ENCODE measurements at places on chromosomes 2 and 18.

DNA sequence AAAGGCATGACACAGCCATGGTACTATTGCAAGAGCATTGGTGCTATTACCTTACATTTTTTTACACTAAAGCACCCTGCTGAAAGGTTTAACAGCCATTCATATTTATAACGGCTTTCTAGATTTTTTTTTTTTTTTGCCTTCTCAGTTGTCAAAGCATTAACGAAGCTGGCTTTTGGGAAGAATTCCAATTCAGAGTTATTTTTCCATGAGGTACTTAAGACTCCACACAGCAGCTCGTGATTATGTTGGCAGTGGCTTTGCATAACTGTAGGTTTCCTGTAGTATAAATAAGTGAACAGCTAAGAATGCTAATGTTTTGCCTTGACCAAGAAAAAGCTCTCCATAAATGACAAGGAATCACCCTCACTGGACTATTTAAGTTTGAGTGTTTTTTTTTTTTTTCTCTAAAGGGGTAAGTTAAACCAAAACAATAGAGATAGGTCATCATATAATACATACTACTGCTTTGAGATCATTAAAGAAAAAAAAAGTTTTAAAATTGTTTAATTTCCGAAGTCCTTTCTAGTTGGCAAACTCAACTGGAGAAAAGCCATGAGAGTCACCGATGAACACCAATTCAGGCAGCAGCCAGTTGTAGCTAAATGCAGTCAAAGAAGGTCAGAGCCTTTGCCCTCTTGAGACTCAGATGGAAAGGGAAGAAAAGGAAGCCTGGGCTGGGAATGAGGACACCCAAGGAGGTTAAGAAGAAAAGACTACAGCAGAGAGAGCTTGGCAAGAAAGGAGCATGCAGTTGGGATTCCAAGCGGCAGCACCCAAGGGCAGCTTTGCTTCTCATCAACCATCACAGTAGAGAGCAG lies 187.4 kb upstream of the NCKAP5 start:
- DNase-seq = no peak

GRCh38 chr18:72866901-72867745 lies 664 bp downstream of the NETO1 start:
- DNase-seq = peak; percentile 11

GRCh38 chr2:120963997-120964705 lies 228.5 kb downstream of the GLI2 start:
- DNase-seq = no peak

GRCh38 chr2:38554973-38555595 lies 47.6 kb downstream of the HNRNPLL start:
- DNase-seq = no peak

GRCh38 chr2:119489232-119489952 lies 34.9 kb downstream of the SCTR start:
- no peak for DNase-seq

Measured in NCI-H2081 (cell line).